ENCODE measurements at places on chromosomes 5 and 9. TPM values are rescaled to one million over a fixed set of nuclear protein-coding genes. Genes with fewer than 3 reads are reported as not detected.

- DNase-seq, result no peak
Observed at GRCh38 chr5:97408331-97408730, 225.3 kb upstream of the RIOK2 start.

DNA sequence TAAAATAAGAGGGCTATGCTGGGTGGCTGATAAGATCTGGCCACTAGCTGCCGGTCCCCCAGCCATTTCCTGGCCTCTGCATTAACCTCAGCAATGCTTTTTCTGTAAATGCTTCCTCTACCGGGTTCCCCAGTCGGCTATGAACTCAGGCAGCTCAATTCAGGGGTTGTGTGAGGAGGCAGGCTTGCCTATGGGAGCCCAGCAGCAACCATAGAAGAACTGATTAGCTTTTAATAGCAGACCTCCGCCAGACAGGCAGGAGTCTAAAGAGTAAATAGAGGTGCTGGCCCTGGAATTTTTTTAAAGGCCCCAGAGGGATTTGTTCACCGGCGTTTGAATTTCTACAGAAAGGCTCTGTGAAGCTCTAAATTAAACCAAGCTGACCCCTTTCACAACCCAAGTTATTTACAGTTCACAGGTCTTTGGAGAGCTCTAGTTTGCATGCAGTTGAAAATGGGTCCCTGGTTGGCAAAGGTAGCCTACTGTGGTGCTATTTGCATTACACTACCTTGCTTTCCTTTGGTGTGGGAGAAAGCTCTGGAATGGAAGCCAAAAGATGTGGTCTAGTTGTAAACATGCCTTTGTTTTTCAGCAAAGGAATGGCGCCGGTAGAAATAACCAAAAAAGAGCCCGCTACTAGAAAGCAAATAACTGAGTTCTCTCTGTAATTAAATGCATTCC is 289.7 kb upstream of the SEMA6A start:
- DNase-seq, result no peak

- no peak for DNase-seq
Observed at GRCh38 chr5:8473827-8474568, 605.0 kb downstream of the MTRR start.

GRCh38 chr9:21866302-21866701 is 63.9 kb downstream of the MTAP start:
- DNase-seq, result no peak

PHF24 gene
- total RNA-seq, result 0.09 TPM

TUSC1 gene
- 0.47 TPM for total RNA-seq

- peak; percentile 93 for DNase-seq
Observed at GRCh38 chr9:120868676-120869359, 8.2 kb downstream of the PHF19 start.

DNA sequence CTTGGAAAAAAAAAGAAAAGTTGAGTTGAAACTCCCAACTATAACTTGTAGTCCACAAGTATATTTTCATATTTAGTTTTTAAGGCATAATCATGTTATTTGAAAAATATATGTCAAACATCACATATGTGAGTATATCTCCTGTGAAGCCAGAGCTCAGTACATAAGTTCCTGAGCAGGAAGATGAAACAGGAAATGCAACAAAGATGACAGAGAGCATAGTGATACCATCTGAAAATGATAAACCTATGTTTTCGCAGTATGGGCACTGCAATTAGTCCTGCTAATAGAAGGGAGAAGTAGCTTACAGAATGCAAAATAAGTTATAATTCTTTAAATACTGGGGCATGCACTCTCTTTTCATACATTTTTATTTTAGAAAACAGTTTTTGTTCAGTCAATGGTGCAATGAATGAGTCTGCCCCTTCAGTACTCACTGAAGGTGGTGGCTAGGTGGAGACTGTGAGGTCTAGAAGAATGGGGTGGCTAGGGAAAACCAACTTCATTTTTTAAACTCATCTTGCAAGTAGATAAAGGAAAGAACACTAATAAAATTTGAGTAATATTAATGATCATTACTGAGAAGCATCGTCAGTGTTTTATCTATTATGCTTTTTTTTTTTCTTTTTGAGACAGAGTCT is 54.1 kb upstream of the FYB1 start:
- DNase-seq, result no peak

PHYHD1 gene
- 0.64 TPM for total RNA-seq

DNA sequence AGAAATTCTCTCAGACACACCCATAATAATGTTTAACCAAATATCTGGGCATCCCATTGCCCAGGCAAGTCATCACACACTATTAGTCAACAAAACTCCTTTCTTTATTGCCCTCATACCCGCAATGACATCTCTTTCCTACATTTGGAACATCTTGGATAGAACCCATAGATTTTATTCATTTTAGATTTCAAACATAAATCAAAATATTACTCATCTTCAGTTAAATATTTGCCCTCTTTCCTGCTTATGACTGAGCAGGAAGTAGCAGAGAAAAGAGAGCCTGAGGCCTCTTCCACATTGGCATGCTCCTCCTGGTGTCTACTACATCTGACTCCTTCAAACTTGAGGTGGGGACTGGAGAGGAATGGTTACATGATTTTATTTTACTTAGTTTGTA is 592.0 kb downstream of the CHSY3 start:
- DNase-seq, result no peak

- no peak for DNase-seq
Observed at GRCh38 chr5:3384531-3384930, 211.1 kb upstream of the IRX1 start.

Data from activated naive CD4-positive, alpha-beta T cell treated with anti-CD3 and anti-CD28 coated beads, Interleukin-2, amount 50 U/mL, for 72 hours (primary cell).